Smooth muscle cell of the coronary artery (primary cell): ENCODE measurements at places on chromosomes 13 and 19. TPM values are rescaled to one million over a fixed set of nuclear protein-coding genes. Genes with fewer than 3 reads are reported as not detected.

MED26 gene
- total RNA-seq, result 2.8 and 3.9 TPM in 2 replicates

ZNF85 gene
- total RNA-seq, result 4.3 and 5.3 TPM in 2 replicates

SMAD9 gene
- 0.47 and 6.5 TPM in 2 replicates for total RNA-seq

THSD8 gene
- total RNA-seq, result 0.30 TPM in 1 of 2 replicates, not detected in the other

SPRY2 gene
- 15.0 and 19.1 TPM in 2 replicates for total RNA-seq

CAB39L gene
- 5.0 and 9.6 TPM in 2 replicates for total RNA-seq

PRODH2 gene
- total RNA-seq, result not detected in 2 replicates

FFAR3 gene
- not detected in 2 replicates for total RNA-seq

DIRAS1 gene
- total RNA-seq, result 1.2 and 18.4 TPM in 2 replicates

TNFSF13B gene
- 0.60 and 7.3 TPM in 2 replicates for total RNA-seq

OR7D2 gene
- not detected in 2 replicates for total RNA-seq

OR7C1 gene
- not detected in 2 replicates for total RNA-seq

ZNF100 gene
- 0.94 and 2.6 TPM in 2 replicates for total RNA-seq

NUMBL gene
- total RNA-seq, result 21.6 and 31.6 TPM in 2 replicates

KLK1 gene
- not detected in 2 replicates for total RNA-seq

DAND5 gene
- 0.08 TPM in 1 of 2 replicates, not detected in the other for total RNA-seq

AMH gene
- total RNA-seq, result 0.12 and 0.38 TPM in 2 replicates

NCAN gene
- under 0.01 TPM in 1 of 2 replicates, not detected in the other for total RNA-seq

LRRC4B gene
- total RNA-seq, result 0.30 and 0.35 TPM in 2 replicates

LIM2 gene
- not detected in 2 replicates for total RNA-seq

NLRP11 gene
- total RNA-seq, result not detected in 2 replicates

C2CD4C gene
- total RNA-seq, result under 0.01 TPM in 1 of 2 replicates, not detected in the other

CGB8 gene
- not detected in 2 replicates for total RNA-seq

CBLC gene
- total RNA-seq, result 0.08 TPM in 1 of 2 replicates, not detected in the other
